ENCODE measurements at places on chromosomes 16 and 17.

DNA sequence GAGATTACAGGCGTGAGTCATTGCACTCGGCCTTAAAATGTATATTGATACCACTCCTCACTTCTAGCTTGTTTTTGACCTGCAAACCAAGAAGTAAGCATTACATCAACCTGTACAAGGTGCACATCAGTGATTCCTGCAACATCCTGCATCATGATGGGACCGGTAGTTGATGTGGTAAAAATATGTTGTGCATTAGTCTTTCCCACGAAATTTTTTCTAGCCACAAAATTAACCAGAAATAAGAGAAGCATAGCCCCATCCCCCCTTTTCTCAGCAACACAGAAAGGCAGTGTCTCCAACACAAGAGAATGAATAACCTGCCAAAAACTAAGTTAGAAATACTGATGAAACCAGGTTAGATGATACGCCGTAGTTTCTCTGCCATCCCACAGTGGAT is 21.1 kb upstream of the NSMCE1 start:
- no peak for DNase-seq

GRCh38 chr16:21598701-21599121 is 666 bp upstream of the METTL9 start:
- no peak for DNase-seq

DNA sequence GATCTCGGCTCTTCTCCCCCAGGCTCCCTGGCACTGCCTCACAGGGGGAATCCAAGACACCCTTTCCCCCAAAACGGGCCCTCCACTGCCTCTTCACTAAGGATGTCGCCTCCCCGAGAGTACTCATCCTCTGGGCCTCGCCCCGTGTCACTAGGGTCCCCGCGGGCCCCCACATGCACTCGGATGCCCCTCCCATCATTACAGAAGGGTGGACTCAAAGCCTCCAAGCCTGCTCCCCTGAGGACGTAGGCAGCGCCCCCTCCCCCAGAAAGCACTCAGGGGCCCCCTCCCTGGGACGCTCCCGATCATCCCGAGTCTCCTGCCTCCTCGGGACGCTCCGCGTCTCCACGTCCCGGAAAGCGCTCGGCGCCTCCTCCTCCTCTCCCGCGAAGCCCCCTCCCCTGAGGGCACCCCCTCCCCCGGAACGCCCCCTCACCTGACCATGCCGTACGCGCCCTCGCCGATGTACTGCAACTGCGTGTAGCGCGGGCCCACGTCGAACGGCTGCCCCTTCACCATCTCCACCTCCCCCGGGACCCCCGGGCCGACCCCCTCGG is 338 bp downstream of the MAPK3 start:
- peak; percentile 6 for DNase-seq

DNA sequence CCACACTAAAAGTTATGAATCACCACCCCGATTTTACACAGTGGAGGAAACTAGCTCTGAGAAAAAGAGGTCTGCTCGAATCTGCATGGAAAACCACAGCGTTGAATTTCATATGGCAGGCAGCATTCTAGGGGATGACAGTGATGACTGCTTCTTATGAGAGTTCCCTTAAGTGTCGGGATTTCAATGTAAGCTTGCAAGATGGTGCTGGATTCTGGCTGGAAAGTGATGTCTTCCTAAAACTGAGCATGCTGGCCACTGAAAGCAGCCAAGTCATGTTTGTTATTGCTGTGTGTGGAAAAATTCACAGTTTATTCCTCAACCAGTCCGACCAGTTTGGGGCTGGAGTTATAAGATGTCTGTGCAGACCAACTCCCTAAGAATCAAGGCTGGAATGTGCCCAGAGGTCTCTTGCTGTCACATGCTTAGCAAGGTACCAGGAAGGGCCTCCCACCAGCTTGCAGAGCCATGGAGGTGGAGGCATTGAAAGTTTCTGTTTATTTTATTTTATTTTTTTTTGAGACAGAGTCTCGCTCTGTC is 37.2 kb upstream of the GAN start:
- DNase-seq = no peak

DNA sequence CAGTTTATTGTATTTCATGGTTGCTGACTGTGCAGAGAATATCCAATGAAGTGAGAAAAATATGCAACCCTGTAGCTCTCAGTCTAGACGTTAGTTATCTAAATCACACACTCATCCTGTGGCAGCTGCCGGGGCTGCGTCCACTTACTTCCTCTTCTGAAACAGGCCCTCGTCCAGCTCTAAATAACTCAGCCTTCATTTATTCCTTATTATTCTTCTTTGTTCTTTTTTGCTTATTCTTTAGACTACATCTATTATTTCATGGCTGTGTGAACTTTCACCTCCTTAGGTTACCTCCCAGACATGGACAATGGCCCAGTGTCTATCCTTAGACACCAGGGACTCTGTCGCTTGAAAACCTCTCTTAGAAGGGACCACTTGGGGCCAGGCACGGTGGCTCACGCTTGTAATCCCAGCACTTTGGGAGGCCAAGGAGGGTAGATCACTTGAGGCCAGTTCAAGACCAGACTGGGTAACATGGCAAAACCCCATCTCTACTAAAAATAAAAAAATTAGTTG is 3.4 kb upstream of the THUMPD1 start:
- DNase-seq = no peak

- no peak for DNase-seq
Measured at GRCh38 chr17:43983515-43984411, 20.7 kb upstream of the NAGS start.

GRCh38 chr16:17002565-17002964 is 468.2 kb downstream of the XYLT1 start:
- DNase-seq = no peak

- no peak for DNase-seq
Measured at GRCh38 chr17:8963647-8964258, 1.8 kb downstream of the PIK3R5 start.

GRCh38 chr16:56349086-56349415 is 76.3 kb downstream of the AMFR start:
- DNase-seq = peak; percentile 29

DNA sequence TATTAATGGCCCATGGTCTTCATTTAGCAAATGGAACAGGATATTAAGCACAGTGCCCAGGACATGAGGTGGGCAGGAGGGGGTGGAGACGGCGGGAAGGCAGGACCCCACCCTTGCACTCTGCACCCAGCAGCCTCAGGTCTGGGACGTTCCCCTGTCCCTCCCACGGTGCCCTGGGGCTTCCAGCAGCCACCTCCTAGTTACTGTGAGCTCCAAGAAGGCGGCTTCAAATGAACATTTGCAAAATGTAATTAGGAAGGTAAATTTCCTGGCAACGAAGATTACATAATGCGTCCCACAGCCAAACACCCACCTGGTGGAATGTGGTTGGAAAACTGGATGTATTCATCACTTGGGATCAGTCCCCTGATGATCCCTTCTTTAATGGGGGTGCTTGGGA is 59.4 kb downstream of the ENGASE start:
- DNase-seq = no peak

DNA sequence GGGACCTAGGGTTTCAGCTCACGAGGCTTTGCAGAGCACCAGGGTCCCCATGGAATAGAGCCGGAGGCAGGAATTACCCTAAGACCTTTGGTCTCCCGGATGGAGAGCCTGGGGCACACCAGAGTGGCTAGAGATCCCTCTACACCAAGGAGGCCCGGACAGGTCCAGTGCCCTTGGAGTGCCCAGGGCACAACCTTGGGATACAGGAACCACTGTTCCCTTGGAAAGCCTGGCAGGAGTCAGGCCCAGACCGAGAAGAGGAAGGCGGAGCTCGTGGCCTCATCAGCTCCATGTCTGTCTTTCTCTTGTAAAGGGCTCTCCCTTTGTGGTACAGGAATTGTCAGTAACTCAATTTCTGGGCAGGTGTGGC is 3.8 kb upstream of the DBNDD1 start:
- no peak for DNase-seq

DNA sequence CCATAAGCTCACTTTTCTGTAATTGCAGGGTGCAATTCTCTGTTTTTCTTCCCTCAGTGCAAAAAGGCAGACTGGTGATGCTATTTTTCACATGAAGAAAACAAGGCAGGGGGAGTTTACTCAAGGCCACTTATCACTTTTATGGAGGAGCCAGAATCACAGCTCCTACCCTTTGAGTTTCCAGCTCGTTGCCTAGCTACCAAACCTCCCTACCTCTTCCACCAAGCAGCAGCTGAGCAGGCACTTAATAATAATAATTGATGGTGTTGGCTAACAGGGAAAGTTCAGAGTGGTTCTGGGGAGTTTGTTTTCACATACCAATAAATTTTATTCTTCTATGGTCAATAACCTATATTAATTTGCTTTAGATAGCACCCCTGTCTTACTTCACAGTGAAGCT is 31.9 kb upstream of the MPHOSPH6 start:
- DNase-seq = no peak

DNA sequence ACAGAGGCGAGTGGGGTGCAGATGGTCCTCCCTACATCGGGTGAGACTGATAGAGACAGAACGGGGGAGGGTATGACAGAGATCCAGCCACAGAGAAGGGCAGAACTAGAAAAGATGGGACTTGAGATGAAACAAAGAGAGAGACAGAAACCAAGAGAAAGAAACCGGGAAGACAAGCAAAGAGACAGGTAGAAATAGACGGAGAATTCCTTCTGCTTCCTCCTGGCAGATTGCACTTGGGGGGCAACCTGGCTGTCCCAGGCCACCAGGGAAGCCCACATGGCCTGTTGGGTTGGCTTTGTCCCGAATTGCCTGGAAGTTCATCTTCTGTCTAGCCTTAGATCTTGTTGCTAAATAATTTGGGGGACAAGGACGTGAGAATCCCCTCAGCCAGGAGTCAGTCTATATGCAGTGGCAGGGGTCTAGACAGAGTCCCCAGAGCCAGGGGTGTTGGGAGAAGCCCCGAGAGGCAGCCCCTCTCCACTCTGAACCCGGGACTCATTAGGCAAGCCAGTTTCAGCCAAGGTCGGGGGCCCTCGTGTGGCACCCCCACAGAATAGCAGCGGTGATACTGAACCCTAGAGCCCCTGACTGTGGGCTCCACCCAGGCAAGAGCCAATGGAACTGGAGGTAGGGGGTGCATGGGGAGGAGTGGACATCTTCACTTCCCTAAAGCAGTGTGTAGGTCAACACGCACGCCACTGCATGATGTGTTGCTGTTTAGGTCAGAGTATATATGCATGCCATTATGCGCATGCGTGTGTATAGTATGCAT is 627 bp upstream of the TSPOAP1 start:
- peak; percentile 78 for DNase-seq
